ENCODE measurements at places on chromosomes 13 and 19.

DNA sequence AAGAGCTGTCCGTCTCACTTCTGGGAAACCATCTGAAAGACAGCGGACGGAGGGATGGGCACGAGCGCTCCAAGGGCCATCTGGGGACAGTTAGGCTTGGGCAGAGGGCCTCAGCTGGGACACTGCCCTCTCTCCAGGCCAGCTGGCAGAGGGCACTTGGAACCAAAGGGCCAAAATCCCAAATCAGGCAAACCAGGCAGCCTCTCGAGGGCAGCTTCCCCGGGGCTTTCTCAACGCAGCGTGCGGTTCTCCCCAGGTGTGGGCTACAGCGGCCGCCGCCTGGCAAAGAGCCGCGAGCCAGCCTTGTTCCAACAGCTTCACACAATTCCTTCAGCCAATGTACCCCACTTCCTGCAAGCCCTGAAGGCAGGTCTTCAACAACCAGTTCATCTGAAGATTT lies 5.0 kb downstream of the MLLT1 start:
- no peak for DNase-seq

GRCh38 chr13:43448605-43449336 lies 338.0 kb downstream of the ENOX1 start:
- DNase-seq, result no peak

DNA sequence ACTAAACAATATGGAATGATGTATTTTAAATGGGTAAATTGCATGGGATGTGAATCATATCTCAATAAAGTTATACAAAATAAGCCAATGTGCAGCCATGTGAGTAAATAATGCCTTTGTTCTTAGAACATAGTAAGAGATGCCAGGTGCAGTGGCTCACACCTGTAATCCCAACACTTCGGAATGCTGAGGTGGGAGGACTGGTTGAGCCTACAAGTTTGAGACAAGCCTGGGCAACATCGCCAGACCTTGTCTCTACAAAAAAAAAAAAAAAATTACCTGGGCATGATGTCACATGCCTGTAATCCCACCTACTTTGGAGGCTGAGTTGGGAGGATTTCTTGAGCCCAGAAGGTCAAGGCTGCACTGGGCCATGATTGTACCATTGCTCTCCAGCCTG lies 230.7 kb downstream of the RFC3 start:
- no peak for DNase-seq

DNA sequence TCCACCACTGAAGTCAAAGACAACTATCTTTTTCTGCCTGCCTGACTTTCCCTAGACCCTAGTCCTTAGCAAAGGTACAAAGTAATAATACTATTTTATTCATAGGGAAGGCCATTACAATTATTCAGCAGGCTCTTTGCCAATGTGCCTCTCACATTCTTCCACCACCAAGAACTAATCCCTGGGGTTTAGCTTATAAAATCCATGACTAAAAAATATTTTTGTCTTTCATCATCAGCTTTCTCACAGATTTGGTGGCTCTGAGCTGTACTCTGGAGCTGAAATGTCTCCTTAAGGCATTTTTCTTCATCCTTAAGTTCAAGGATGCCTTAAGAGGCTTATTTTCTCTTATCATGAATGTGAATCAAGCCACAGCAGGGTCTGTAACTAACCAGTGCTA lies 96.1 kb downstream of the OXGR1 start:
- DNase-seq, result no peak

GRCh38 chr13:20902438-20903163 lies at the start of gene XPO4:
XPO4 (minus strand) TSS chr13:20902746; CDS start chr13:20902738, 8 bp downstream.
- DNase-seq, result peak; percentile 85

DNA sequence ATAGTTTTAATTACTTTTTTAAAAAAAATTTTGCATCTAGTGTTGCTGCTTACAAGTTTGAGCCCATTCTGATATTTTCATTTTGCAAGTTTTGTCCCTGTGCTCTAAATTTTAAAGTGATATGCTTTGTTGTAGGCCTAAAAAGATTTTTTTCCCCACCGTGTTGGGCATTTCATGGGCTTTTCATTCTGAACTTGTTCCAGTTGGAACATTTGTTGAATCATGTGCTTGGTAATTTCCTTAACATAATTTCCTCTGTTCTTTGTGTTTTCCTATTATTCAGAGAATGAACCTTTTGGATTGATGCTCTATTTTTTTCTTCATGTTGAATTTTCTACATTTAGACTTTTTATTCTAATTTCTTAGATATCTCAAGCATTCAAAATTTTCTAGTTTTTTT lies 206.4 kb upstream of the SPRY2 start:
- no peak for DNase-seq

- DNase-seq, result no peak
Measured at GRCh38 chr19:4229179-4229931, at the start of gene EBI3. EBI3 (plus strand) TSS chr19:4229523; CDS start chr19:4229551, 28 bp downstream.

DNA sequence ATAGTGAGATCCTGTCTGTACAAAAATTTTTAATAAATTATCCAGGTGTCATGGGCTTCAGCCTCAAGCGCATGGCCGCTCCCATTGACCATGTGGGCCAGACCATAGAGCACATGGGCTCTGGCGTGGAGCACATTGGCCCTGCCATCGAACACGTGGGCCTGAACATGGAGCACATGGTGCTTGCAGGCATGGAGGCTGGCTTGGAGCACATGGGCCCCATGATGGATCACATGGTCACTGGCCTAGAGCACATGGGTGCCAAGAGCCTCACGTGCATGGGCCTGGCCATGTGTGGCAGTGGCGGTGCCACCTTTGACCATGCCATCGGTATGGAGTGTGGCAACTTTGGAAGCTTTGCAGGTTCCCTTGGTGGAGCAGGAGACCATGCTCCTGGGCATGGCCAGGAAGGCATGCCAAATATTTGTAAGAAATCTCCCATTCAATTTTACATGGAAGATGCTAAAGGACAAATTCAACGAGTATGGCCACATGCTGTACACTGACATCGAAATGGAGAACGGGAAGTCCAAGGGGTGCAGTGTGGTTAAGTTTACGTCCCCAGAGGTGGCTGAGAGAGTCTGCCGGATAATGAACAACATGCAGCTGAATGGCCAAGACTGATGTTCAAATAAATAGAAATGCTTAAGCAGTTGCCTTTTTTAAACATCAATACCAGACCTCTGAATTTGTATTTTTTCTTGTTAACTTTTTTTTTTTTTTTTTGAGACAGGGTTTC lies 21.3 kb upstream of the SLC1A5 start:
- DNase-seq, result no peak

- no peak for DNase-seq
Measured at GRCh38 chr19:19133985-19134384, 4.3 kb downstream of the TMEM161A start.

DNA sequence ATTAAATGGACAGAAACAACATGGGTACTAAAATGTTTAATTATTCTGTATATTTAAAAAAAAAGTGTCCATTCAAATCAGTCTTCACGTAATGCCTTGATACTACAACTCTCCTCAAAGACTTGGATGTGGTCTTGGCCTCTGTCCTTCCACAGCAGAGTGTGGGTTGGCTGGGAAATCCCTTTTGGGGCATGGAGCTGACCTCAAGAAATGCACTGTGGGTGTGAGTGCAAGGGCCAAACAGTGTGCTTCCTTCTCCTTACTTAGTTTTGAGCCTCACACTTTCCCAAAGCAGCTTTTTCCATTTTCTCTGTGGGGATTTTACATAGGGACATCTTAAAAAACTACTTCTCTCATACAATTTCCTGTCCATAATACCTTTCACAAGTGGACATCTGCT lies 607.4 kb downstream of the EFNB2 start:
- DNase-seq, result no peak

DNA sequence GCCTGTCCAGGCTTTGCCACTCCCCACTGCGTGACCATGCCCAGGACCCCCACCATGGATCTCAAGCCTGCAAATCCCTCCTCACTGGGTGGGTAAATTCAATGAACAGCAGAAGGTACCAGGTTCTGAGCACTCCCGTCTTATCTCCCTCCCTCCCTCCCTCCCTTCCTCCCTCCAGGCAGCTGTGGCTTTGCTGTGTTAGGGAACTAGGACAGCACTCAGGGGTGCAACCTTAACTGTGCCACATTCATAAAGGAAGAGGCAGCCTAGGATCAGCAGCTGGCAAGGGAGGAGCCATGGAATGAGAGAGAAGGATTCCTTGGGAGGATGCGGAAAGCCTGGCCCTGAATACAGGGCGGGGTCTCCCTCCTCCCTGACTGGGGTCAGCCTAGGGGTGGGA lies 5.6 kb downstream of the CEACAM4 start:
- DNase-seq, result no peak

DNA sequence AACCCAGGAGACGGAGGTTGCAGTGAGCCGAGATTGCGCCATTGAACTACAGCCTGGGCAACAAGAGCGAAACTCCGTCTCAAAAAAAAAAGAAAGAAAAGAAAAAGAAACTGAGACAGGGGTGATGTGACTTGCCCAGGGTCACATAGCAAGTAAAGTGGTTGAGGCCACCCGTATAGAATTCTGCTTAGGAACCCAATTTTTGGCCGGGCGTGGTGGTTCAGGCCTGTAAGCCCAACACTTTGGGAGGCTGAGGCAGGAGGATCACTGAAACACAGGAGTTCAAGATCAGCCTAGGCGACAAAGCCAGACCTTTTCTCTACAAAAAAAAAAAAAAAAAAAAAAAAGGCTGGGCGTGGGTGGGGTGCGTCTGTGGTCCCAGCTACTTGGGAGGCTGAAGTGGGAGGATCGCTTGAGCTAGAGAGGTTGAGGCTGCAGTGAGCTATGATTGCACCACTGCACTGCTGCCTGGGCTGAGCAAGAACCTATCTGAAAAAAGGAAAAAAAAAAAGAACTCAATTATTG lies 1.3 kb downstream of the SNRPA start:
- DNase-seq, result no peak

- DNase-seq, result no peak
Measured at GRCh38 chr19:33903489-33903850, 106.8 kb downstream of the KCTD15 start.

DNA sequence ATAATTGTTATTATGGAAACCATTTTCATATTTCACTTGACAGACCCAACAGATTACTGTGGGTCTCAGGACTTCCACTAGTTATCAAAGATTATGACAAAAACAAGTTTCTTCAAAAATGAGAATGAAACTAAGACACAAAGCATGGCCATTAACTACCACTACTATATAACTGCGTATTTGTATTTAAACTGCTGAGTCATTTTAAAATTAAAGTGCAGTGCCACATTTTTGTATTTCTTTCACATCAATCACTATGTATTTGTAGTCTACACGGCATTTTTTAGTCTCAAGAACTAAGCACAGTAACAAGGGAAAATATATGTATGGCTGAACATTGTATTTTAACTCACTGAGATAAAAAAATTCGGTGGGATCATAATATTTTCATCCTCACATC lies 10.1 kb upstream of the KLF12 start:
- no peak for DNase-seq

DNA sequence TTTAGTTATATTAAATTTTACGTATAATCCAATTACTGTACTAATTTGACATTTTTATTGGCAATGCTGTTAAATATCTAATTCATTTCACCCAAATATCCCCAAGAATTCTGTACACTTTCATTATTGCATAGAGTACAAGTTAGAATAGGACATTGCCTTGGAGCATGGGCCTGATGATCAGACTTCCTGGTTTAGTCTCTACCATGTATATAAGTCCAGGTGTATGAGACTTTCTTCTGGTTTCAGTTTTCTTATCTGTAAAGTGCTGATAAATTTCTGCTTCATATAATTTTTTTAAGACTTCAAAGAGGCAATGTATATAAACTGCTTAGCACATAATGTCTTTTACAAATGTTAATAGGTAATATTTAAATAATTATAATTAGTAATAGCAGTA lies 179.4 kb downstream of the KLF12 start:
- DNase-seq, result no peak

- no peak for DNase-seq
Measured at GRCh38 chr13:48615049-48615448, 38.7 kb upstream of the CYSLTR2 start.

GRCh38 chr13:100381595-100382224 lies 206.9 kb downstream of the GGACT start:
- DNase-seq, result no peak

- no peak for DNase-seq
Measured at GRCh38 chr19:48746738-48747575, at the start of gene IZUMO1. IZUMO1 (minus strand) TSS chr19:48746909; CDS start chr19:48745859, 1,050 bp downstream.

DNA sequence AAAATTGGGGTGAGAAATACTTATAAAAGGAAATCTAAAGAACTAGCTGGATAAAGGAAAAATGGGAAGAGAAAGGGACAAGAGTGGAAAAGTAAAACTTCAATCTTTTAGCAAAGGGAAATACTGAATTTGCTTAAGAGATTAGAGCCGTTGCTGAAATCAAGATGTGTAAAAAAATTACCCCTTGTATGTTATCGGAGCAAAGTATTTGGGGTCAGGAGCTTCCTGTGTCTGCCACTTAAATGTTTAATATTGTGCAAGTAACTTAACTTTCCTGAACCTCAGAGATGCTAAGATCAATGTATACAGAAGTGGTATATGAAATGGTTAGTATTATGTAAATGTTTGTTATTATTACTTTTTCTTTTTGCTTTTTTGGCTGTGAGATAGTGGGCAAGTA lies 51.6 kb downstream of the NDFIP2 start:
- DNase-seq, result no peak

DNA sequence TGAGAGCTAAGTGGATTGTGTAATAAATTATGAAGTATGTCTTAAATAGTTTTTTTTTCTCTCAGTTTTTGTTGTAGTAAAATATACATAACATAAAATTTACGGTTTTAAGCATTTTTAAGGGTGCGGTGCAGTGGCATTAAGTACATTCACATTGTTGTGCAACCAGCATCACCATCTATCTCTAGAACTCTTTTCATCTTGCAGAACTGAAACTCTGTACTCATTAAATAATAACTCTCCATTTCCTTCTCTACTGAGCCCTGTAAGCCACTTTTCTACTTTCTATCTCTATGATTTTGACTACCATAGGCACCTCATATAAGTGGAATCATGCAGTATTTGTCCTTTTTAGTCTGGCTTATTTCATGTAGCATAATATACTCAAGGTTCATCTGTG lies 87.1 kb downstream of the GJA3 start:
- DNase-seq, result no peak

DNA sequence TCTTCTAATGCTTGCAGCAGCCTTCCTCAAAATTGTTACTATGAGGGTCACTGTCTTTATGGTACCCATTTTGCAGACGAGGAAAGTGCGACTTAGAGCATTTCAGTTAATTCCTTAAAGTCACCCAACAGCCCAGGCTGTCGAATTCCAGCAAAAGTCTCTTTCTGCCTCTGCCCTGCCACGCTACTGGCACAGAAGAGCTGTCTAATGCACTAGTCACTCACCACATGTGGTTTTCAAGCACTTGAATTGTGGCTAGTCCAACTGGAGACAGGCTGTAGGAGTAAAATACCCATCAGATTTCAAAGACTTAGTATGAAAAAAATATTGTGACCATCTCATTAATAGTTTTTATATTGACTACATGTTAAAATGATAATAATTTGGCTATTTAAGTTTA lies 1.7 kb downstream of the FPR1 start:
- no peak for DNase-seq

- DNase-seq, result no peak
Measured at GRCh38 chr13:28638756-28639155, 20.2 kb upstream of the POMP start.

DNA sequence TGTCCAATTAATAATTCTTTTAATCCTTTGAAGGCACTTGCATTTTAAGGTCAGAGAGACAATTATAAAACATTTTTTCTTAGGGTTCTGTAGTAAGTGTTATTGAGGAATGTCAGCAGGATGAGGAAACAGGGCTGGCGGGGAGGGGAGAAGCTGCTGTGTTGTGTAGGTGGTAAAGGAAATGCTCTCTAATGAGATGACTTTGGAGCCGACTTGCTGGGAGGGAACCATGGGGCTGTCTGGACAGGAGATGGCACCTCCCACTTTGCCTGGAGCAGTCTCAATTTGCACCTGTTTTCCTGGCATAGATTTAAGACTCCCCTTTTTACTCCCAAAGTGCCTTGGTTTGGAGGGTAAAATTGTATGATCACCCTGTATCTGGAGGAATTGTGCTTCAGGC lies 230.4 kb downstream of the ATP8A2 start:
- no peak for DNase-seq

Data from coronary artery (tissue), 2 donors.